ENCODE measurements at places on chromosomes 4 and X. TPM values are rescaled to one million over a fixed set of nuclear protein-coding genes. Genes with fewer than 3 reads are reported as not detected.
A peak's percentile ranks its signal among the peaks of the same experiment; 100 is the strongest.

SYNPO2 gene
- total RNA-seq: 735 TPM

ZNF732 gene
- not detected for total RNA-seq

DNA sequence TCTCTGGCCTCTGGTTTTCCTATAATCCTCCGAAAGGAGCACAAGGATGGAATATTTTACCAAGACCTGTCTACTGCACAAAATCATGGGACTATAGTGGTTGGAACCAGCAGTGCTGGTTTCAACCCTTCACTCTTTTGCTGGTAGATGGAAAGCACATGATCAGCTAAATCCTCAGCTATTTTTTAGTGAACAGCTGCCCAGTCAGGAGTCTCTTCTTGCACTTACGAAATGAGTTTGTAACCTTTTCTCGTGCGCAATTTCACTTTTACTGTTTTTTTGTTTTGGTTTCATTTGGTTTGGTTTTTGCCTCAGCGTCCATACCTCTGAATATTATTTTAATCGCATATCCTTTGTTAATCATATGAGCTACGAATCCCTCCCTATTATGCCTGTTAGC is 418.5 kb upstream of the CPEB2 start:
- no peak for DNase-seq

DNA sequence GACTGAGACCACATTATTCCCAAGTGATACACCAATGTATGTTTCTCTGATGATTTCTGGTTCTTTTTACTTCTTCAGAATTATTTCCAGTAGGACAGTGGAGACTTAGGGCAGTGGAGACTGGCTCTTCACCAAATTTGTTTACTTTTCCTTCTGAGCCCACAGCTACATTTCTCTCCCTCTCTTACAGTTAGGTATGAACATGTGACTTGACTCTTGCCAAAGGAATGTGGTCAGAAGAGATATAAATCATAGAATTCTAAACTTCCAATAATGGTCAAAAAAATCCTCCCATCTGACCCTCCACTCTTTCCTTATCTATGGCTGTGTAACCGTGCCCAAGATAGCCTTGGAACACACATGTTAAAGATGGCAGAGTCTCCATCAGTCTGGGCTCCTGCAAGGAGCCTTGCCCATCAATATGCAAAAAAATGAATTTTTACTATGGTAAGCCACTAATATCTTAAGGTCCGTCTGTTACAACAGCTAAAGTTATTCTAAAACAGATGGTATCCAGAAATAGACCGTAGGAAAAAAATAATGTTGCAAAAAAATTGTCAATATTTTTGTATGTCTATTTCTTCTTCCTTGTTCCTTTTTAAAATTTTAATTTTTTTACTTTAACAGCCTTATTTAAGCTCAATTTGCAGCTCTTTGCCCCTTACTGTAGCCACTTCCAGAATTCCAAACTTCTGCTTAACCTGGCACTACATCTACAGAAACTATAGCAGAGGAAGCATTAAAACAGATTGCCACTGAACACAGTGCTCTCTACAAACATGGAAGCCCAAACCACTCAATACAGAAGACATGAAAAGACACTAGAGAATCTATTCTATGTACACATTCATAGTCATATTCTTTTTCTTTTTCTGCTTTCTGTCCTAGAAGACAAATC is 260.7 kb downstream of the COL25A1 start:
- no peak for DNase-seq

GRCh38 chrX:11579636-11580600 is 85.8 kb downstream of the ARHGAP6 start:
- no peak for DNase-seq

GRCh38 chrX:30141966-30142365 is 73.4 kb upstream of the MAGEB2 start:
- DNase-seq: no peak

AMTN gene
- total RNA-seq: not detected

LUZP4 gene
- not detected for total RNA-seq

DNA sequence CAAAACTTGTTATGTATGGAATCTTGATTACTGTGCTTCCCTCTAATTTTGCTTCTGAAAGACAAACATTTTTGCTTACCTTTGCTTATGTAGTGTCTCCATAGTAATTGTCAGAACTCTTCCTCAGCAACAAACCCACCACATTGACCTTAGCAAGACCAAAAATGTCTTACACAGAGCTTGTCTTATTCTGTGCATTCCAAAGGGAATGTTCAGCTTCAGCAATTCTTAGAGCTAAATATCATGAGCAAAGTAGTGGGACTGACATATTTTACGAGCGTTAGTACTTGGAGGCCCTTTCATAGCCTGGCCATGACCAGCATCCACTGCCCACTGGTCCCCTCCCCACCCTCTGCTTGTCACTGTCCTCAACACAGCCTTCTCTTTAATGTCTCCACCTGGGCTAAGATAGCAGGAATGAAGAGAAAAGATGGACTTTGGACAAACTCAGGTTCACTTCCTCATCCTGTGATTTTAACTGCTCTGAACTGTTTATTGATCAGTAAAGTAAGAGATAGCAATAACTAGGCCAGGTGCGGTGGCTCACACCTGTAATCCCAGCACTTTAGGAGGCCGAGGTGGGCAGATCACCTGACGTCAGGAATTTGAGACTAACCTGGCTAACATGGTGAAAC is 15.5 kb upstream of the SH3D19 start:
- peak; percentile 48 for DNase-seq

DNA sequence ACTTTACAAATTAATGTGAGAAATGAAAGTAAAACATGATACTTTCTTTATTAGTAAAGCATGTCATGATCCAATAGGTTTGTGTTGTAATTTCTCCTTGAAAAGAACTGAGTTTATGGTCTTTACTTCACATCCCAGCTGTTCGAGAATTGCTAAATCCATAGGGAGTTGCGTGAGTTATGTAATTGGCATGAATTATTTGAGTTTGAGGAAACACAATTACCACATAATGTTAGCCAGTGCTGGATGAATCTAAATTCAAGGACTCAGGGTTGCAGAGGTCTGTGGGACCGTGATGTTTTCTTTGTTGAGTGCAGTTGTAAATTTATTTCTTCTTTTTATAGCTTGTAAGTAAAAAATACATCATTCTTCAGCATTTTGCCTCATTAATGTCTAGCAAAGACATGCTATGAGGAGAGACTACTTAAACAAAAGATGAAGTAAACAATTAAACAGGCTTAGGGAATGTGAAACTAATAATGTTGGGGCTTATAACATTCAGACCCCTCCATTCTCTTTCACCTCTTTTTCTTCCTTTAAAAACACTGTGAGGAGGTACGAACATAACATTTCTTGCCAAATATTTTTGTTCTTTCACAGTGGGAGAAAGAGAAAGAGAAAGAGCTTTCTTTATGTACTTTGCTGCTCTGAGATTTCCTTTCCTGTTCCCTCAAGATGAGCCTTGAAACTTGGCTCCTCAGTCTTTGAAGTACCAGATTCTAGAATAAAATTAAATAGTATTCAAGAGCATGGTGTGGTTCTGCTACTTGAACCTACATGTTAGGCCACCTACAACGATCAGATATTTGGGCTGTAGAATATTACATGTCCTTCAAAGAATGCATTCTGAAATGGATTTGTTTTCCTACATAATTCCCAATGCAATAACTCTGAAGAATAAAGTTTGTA is 159.6 kb upstream of the ANK2 start:
- no peak for DNase-seq

DNA sequence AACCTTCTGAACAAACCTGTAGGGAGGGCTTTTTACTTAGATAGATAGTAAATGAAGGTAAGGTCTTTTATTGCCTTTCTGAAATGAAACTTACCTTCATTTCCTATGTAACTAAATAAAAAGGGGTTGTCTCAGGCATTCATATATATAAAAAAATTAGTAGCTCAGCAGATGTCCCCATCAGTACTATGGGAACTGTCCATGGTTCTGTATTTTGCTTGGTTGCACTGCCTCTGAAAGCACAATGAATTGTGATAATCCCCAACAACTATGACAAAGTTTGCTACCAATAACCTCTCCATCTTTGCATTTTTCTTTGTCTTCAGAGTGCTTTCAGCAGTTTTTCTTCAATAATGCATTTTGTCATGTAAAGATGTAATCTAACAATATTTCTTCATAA is 222.4 kb downstream of the SLIT2 start:
- DNase-seq: no peak

- DNase-seq: no peak
Observed at GRCh38 chr4:95288552-95288951, 260.2 kb downstream of the UNC5C start.

PNCK gene
- total RNA-seq: 28.3 TPM

DNA sequence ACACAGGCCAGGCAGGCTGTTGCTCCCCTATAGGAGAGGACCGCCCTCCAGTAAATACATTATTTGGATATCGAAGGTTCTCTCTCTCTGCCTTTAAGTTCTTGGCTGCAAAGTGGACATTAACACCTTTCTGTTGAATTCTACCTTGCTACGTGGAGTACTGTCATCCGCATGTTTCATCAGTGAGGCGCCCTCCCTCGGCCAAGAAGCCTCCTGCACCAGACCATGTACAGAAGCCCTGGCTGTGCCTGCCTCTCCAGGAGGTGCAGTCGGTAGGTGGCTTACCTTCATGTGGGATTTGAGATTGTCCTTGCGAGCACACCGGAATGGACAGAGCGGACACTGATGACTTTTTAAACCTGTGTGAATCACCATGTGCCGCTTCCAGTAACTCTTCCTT is 46.7 kb downstream of the ZNF827 start:
- DNase-seq: no peak

C4orf54 gene
- total RNA-seq: 0.12 TPM

- no peak for DNase-seq
Observed at GRCh38 chrX:23786268-23786815, 3.4 kb downstream of the SAT1 start.

DNA sequence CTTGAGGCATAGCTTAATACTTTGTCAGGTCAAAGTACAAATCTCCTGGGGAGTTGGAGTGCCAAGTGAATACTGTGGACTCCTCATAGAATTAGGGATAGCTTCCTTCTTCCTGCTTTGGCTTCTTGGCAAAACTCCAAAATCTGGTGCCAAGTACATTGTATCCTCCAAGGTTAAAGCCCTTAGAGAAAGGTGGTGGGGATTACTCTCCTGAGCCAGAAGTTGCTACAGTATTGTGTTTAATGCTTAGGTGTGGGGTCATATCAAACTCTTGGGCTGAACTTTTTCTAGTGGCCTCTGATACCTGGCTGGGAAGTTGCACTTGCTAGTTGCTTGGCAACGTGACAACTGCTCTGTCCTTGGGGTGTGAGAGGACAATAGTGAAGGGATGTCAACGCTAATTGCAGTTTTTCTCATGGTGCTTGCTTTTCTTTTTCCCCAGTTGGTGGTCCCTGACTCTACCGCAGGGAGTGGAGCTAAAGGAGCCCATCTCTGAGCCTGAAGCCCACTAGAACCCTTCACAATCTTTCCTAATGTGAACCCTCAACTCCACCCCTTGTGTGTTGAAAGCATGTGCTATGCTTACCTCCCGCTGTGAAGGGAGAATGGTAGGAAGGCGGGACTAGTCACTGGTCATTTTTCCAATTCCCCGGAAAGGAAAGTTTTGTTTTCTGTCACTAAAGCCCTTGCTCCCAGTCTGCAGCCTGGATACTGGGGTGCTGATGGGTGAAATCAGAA is 35.5 kb downstream of the DLG3 start:
- DNase-seq: peak; percentile 74

PPP1R3F gene
- total RNA-seq: 11.5 TPM

DNA sequence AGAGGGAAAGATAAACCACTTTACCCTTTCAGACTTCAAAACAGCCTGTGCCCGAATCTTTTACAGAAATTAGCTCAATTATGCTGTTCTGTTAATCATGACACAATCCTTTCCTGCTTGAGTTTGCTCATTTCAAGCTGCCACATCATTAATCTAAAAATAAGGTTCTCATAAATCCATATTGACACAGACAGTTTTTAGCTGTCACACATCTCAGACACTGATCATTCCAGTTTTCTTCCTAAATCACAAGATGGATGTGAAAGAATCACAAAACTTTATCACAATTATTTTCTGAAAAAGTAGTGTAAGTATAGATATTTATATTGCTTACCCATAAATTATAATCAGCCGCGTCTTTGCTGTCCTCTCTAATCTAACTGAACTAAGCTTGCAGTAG is 27.9 kb upstream of the AMELX start:
- no peak for DNase-seq

DNA sequence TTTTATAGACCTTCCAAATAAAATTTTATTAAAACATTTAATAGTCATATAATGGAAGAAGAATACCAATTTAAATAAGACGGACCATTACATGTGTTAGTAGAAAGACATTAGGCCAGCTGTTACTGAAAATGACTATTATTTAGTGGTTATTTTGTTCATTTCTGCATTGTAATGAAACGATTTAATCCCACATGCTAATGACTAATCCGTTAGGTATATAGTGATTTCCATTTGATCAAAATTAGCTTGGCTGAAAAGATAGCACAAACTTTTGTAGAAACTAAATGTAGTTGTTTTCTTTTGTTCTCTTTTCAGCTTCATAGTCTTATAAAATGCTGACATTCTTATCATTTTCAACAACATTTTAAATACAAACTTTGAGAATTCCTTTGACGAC is 556.1 kb upstream of the TENM3 start:
- no peak for DNase-seq

HERC6 gene
- 12.3 TPM for total RNA-seq

GRCh38 chr4:11565213-11565612 is 136.5 kb upstream of the HS3ST1 start:
- no peak for DNase-seq

DNA sequence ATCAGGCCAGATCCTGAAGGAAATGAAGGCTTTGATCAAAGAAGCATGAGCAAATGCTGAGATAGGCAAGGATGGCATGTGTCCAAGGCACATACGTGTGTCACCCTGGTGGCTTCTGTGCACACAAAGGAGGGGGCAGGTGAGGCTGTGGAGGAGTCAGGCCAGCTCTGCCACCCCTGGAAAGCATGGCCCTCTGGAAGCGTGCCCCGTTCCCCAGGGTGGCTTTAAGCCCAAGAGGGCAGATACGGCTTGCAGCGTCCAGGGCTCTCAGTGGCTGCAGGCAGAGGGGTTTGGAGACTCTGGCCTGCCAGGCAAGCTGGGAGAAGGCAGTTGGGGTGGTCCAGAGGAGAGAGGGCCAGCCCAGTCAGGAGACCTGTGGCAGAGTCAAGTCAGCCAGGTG is 25.6 kb downstream of the PNMA6E start:
- DNase-seq: no peak

GRCh38 chr4:59612235-59612634 is 1587.9 kb upstream of the ADGRL3 start:
- no peak for DNase-seq
